Fibroblast of the aortic adventitia (primary cell): ENCODE measurements at places on chromosomes 1 and 21. TPM values are rescaled to one million over a fixed set of nuclear protein-coding genes. Genes with fewer than 3 reads are reported as not detected.

GRCh38 chr1:101379950-101380349 lies 143.1 kb downstream of the S1PR1 start:
- no peak for DNase-seq

Gene GUCA2A
- total RNA-seq: not detected in 2 replicates

DNA sequence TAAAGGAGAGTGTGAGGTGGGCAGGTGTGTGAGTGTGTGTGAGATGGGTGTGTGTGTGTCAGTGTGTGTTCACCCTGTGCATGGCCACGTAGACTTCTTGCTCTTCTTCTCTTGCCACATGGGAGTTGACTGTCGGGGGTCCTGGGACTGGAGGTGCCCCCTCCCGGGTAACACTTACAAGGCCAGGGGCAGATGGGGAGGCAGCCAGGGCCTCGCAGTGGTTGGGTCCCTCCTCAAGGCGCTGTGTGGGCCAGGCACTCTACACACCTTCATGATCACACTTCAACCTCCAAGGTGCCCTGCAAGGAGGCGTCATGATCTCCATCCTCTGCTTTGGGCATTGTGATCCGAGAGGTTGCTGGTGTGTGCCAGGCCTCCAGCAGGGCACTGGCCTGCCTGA lies 2.3 kb downstream of the PLA2G2F start:
- DNase-seq: no peak

- peak; percentile 83 for DNase-seq
Observed at GRCh38 chr21:46661211-46661625, 25.7 kb downstream of the PRMT2 start.

DNA sequence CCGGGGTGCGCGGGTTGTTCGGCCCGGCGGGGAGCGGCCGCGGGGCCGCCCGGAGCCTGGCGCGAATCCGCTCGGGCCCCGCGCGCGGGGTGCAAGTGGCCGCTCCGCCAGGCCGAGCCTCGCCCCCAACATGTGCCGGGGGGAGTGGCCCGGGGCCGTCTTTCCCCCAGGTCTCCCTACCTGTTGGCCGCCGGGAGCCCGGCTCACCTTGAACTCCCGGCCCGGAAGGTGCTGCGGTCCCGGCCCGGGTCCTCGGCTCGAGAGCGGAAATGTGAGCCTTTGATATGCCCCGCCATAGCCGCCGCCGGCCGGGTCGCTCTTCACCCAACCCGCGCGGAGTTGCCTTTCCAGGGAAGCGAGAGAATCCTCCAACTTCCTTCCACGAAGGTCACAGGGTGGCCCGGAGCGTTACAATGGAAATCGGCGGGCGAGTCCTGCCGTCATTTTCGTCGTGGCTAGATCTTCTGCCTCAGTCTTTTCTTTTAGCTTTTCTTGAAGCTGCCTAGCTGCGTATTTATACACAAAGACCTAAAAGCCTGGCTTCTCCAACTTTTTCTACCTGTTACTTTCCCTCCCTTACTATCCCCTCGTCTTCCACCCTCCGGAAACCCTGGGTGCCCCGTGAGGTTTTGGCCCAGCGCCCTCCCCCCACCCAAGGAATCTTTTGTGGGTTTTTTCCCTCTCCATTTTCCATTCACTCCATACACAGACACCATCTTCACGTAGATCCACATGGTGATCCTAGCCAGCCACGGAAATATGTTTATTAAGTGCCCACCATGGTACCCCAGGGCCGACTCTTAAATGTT lies 867 bp downstream of the PTGFRN start:
- peak; percentile 31 for DNase-seq

Gene SLC5A9
- total RNA-seq: not detected in 2 replicates

GRCh38 chr1:202047977-202048376 lies 37.6 kb downstream of the ELF3 start:
- DNase-seq: no peak

- peak; percentile 31 for DNase-seq
Observed at GRCh38 chr1:53294567-53294966, 33.3 kb downstream of the LRP8 start.

DNA sequence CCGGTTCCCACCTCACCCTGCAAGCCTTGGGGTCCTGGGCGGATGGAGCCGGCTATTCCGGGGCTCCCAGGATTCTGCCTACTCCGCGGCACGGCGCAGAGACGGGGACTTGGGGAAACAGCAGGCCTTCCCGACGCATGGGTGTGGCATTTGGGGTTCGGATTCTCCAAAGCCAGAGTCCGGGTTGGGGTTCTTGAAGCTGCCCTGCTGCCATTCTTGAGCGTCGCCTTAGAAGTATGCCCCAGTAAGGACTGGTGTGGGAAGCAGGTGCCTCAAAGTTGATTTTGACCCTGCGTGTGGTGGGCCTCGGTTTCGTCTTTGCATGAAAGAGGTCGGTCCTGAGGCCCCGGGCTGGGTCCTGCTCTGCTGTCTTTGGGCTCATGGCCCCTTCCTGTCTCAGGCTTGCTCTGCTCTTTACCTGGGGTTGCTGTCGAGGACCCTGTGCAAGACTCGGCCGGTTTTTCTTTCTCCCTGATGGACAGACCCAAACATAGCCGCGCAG lies 696 bp downstream of the GUK1 start:
- DNase-seq: no peak

GRCh38 chr1:153292185-153292584 lies 20.6 kb downstream of the PGLYRP3 start:
- no peak for DNase-seq
